HT1080 (cell line): ENCODE measurements at places on chromosomes 16 and 17. TPM values are rescaled to one million over a fixed set of nuclear protein-coding genes. Genes with fewer than 3 reads are reported as not detected.

- no peak for DNase-seq
Observed at GRCh38 chr16:61128545-61129323, 907.5 kb downstream of the CDH8 start.

HOXB5 gene
- total RNA-seq, result 0.47 and 0.51 TPM in 2 replicates

DNA sequence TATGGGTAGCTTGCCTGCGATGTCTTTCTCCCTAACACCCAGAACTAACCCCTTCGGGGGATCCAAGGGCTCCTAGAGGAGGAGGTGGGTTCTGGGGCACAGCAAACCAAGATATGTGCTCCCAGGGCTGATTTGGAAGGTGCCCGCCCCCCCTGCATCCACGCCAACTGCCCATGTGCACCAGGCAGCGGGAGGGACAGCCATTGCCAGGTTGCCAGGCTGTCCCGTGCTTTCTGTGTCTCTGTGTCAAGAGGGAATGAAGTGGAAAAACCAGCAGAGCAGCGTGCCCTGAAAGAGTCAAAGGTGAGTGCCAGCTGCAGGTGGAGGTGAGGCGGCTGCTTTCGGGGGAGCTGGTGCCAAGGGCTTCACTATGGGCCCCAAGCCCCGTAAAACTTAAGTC lies 6.4 kb downstream of the TEKT5 start:
- no peak for DNase-seq

- DNase-seq, result no peak
Observed at GRCh38 chr16:48446534-48446920, 61.3 kb upstream of the SIAH1 start.

DNA sequence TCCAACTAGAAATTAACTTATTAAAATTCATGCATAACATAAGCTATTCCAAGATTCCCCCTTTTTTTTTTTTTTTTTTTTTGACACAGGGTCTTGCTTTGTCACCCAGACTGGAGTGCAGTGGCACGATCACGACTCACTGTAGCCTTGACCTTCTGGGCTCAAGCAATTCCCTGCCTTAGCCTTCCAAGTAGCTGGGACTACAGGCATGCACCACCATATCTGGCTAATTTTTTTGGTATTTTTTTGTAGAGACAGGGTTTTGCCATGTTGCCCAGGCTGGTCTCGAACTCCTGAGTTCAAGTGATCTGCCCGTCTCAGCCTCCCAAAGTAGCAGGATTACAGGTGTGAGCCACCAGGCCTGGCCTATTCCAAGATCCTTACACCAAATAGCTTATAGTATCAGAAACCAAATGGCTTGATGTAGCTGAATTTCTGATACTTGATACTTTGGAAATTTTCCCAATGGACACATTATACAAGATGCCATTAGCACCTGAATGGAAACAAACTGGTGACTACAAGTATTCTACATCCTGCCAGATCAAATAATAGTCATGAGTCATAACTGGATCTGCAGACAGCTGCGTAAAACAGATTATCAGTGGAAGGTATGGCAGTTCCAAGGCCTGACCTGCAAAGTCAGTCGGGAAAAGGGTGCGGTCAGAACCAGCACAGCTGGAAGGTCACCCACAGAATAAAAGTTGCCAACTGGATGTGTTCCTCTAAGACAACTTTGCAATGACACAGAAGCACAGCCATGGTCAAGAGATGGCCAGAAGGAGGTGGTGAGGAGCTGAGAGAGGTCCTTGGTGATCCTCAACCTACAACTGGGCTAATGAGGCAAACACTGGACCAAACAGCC lies 14.5 kb downstream of the TUBG1 start:
- peak; percentile 87 for DNase-seq

DNA sequence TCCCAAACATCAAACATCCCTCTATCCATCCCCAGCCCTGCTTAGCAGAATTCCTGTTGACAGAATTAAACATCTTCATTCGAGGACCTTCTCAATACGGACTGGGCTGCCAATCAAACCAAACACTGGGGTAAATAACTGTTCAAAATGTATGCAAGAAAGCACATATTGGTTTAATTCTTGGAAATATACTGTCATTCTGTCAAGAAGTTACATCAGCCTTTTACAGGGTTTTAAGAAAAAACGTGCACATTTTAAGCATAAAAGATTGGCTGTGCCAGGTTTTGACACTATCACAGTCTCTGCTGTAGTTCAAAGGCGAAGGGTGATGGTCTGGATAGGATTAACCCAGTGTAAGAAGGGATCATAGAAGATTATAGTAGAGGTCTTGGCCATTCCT lies 25.1 kb upstream of the CCNF start:
- no peak for DNase-seq

GALR2 gene
- 0.18 TPM in 1 of 2 replicates, not detected in the other for total RNA-seq

BCL6B gene
- not detected in 2 replicates for total RNA-seq

DNA sequence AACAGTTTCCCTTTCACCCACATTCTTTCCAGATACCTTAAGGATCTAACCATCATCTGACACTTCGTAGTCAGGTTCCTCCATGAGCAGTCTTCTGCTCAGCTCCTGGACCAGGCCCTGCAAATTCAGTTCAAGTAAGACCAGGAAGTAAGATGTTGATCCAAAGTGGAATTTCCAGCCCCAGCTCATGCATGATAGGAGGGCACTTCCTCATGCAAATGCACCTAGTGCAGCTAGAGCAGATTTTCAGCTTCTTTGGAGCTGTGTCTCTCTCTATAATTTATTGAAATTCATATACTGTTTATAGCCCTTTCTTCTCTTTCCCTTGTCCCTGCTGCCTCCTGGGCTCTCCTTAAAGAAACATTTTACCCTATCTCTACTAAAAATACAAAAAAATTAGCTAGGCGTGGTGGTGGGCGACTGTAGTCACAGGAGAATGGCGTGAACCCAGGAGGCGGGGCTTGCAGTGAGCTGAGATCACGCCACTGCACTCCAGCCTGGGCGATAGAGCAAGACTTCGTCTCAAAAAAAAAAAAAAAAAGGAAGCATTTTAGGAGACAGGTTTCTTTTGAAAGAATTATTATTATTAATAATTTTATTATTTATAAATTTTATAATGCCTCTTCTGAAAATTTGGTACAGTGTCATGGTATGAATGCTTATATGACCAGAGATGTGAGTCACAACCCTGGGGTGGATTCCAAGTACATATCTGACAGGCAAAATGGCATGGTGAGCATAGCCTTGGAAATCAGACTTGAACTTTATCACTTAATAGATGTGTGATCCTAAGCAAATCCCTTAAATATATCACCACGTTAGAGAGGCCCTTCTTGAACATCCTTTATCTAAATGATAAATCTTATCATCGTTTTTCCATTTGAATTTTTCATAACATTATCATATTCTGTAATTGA lies 94.3 kb downstream of the SSH2 start:
- no peak for DNase-seq

- DNase-seq, result no peak
Observed at GRCh38 chr17:16939606-16940115, 32.3 kb downstream of the TNFRSF13B start.

- DNase-seq, result peak; percentile 78
Observed at GRCh38 chr17:13306310-13306962, 288.6 kb upstream of the ELAC2 start.
